ENCODE measurements at places on chromosomes 5 and 9.

DNA sequence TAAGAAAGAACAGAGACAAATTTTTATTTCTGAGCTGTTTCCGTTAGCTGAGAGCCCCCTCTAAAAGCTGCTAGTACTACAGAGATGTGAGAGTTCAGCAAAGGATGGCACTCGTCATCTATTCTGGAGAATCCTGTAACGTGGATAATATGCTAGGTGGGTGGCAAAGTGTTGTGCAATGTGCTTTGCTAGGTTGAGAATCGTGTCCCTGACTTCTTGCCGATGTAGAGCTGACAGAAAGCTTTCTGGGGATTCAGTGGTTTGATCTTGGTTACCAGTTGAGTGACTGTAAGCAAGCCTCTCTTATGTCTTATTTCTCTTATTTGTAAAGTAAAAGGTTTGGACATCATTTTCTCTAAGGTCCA, 298.3 kb upstream of the ACTBL2 start:
- no peak for DNase-seq

GRCh38 chr5:162684145-162684544, 616.6 kb downstream of the GABRG2 start:
- DNase-seq = no peak

GRCh38 chr9:68949271-68950000, 64.5 kb downstream of the PRKACG start:
- no peak for DNase-seq

DNA sequence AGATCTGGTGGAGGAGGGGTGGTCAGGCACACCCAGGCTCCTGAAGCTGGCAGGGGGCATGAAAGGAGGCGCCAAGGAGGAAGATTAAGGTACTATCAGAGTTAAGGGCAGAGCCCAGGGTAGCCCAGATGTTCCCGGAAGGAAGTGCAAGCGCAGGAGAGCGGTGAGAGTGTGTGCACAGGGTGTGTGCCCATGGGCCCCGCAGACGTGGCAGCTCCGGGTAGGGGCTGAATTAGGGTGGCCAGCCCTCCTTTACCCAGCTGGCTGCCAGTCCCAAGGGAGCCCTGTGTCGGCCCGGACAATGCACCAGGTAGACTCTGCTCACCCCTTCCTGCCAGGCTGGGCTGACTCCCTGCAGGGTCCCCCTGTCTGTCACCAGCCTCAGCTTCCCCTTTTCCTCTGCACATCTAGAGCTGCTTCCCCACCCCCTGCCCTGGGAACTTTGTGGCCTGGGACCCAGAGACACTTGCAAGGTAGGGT, at the start of gene SMIM33:
Gene SMIM33, plus strand, starts transcription at position 184 of the 480 bp plus-strand sequence. Its CDS starts 118 bp downstream, at position 302.
- DNase-seq = no peak

DNA sequence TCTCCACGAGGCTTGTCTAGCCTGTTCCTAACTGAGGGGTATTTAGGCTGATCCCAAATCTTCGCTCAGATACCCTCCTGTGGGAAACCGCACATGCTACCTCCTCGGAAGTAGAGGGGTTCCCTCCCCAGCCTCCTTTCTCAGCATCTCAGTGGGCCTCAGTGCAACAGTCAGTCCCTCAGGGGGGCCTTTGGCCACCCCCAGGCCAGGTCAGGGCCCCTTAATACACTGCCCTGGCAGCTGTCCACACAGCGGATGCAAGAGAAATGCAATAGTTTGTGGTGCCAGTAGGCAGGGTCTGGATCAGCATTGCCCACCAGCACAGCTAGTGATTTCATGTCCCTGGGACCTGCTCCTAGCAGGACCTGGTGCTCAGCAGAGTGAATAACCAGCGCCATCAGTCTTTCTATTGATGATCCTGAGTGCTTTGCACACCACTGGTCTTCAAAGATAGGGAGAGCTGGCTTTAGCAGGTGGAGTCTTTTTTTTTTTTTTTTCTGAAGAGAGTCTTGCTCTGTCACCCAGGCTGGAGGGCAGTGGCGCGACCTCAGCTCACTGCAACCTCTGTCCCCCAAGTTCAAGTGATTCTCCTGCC, 7.5 kb downstream of the PLPP7 start:
- DNase-seq = no peak

DNA sequence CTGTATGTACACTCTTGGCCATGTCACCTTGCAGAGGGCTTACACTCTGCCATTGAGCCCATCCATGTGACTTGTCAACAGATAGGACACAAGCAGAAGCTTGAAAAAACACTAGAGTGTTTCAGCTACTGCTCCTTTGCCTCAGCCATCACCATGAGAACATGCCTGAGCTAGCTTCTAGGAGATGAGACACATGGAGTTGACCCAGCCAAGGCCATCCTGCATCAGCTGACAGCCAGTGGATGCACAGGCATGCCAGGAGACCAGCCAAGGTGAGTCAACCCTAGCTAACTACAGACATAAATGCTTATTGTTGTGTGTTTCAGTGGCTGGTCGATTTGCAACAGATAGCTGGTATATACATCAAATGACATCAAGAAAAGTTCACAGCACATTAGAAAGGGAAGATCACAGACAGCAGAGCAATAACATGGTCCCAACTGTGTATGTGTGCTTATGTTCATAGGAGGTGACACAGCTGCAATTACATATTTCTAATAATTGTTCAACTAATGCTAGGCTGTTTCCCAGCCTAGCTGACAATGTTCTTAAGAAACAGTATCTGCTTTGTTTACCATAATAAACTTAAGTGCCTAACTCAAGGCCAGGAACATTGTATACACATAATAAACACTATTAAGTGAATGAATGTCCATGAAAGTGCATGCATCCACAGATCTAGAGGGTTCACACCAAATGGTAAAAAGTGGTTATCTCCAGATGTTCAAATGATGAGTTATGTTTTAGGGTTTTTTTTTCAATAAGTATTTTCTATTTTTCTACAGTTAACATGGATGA, 105.7 kb downstream of the SPOCK1 start:
- no peak for DNase-seq

- DNase-seq = no peak
Measured at GRCh38 chr5:51416149-51416548, 32.9 kb downstream of the ISL1 start.

DNA sequence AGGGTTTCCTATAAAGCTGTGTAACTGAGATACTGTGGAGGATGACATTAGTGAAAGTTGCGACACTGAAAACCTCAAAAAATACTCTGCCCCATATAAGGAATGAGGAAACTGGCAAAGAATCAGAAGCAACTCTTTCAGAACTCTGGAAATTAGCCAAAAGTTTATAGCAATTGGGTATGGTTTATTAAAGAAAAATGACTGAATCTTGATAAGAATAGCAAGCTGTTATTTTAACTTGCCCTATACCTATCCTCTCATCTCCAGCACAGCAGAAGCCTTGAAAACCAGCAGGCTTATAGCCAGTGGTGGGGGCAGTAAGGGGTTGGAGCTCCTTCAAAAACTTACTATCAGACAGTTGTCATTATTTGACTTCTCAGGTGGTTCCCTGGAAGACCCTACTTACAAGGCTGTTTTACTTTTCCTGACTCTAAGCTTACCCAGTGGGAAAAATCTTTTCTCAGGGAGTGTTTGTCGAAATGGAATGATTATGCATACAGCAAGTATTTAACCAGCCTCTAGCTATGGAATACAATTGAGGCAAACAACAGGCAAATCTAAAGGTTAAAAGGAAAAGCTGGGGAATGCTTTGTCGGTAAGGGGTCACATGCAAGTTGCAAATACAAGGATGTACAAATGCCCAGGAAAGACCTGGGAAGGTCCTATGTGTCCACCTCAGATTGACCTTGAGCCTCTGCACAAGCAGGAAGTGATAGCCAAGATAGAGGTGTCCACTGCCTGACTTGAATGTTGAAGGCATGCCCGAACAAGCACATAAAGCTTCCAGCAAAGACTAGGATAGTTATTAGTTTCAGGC, 21.0 kb upstream of the FAM151B start:
- DNase-seq = no peak

- DNase-seq = no peak
Measured at GRCh38 chr9:93184432-93185265, 710 bp downstream of the WNK2 start.

DNA sequence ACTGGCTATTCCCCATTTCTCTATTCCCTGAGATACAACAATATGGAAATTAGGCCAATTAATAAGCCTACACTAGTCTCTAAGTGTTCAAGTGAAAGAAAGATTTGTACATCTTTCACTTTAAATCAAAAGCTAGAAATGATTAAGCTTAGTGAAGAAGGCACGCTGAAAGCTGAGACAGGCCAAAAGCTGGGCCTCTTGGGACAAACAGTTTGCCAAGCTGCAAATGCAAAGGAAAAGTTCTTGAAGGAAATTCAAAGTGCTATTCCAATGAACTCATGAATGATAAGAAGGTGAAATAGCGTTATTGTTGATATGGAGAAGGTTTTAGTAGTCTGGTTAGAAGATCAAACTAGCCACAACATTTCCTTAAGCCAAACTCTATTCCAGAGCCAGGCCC, 256.2 kb downstream of the ZSWIM6 start:
- no peak for DNase-seq

DNA sequence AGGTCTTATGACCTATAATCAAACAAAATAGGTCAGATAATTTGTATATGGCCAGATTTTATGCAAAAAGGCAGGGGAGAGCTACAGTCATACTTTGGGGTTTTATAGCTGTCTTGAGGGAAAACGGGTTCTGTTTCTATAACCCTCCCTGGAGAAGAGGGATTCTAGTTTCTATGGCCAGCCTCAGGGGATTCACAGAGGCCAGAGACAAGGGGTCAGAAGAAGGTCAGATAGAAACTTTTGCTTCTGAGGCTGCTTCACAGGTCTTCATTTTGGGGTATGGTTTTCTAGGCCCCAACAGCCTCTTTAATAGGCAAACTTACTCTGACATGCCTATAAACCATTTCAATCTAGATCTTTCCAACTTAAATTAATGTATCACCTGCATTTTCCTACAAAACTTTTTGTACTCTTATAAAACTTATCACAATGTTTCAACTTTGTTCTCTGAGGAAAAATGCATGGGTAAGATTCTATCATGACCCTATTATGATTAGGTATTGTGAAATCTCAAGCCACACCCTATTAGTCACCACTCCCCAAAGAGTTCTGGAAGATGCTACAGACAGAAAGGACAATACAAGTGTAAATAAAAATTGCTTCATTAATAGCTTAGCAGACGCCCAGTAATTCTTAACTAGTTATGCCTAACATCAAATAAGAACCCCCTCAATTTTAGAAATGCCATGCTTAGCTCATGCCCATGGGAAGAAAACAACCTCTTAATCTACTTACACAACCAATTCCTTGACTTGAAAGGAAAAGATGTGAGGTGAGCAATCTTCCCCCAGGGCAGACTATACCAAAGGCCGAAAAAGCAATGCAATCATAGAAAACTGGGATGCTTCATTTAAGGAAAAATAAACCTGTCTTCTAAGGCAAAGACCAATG, 396.6 kb downstream of the TLR4 start:
- no peak for DNase-seq

DNA sequence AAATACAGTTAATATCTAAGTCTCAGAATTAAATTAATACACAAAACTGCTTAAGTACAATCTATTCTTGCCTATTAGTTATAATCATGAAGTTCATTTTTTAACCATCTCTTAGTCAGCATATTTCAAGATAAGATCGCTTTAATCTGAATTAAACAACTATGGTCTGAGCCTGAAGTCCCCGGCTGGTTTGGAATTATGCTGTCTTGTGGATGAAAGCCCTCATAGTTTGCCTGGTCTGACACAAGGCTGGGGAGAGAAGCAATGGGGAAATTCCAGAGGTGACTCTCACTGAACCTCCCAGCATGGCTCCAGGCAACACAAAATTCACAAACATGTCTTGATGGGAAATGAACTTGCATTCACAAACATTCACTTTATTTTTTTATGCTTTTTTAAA, 28.0 kb upstream of the GRAMD2B start:
- no peak for DNase-seq

DNA sequence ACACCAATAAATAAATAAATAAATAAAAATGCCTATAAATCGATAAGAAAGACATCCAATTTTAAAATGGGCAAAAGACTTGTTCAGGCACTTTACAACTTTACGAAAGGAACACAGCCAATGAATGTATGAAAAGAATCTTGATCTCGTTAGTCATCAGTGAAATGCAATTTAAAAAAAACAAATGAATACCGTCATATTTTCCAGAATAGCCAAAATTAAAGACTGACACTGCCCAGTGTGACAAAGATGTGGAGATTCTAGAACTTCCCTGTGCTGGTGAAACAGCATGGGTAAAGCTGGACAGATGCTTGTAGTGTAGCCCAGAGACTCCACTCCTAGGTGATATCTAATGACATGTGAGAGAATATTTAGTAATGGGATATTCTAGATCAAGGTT, 127.1 kb downstream of the GOLPH3 start:
- no peak for DNase-seq

DNA sequence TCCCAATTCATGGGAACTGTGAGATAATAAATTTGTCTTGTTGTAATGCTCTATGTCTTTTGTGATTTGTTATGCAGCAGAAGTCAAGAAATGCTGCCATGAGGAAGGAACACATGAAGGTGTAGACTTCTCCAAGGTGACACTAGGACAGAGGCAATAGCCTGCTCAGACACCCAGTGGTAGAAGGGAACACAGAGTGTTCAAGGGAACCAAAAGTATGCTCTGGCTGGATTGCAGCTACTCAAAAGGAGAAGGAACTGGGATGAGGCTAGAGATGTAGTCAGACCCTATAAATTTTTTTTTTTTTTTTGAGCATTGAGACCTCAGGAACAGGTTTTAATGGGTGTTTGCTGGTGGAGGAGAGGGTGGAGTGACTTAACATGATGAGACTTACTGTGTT, 232.5 kb downstream of the PARP8 start:
- no peak for DNase-seq

- DNase-seq = no peak
Measured at GRCh38 chr5:170484459-170484831, 19.4 kb upstream of the KCNIP1 start.

GRCh38 chr9:113274474-113275156, 757 bp downstream of the CDC26 start:
- DNase-seq = no peak

DNA sequence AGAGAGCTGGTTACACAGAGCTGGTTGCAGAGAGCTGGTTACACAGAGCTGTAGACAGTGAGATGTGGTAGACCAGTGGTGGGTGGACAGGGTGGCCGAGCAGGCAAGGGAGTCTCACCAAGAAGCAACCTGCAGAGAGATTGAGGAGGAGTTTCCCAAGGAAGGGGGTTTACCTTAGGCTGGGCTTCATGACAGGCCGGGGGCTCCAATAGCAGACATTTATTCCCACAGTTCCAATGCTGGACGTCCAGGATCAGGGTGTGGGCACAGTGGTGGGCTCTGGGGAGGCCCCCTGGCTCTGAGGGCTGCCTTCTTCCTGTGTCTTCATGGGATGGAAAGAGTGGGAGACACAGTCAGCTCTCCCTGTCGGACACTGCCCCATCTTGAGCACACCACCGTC, 386.9 kb upstream of the IRX4 start:
- no peak for DNase-seq

All from tibial artery (tissue), 4 donors.